ENCODE measurements at places on chromosomes 12 and 14.

- no peak for DNase-seq
Observed at GRCh38 chr14:65092349-65092748, 10.0 kb downstream of the MAX start.

GRCh38 chr12:67572492-67572891 is 76.1 kb upstream of the DYRK2 start:
- DNase-seq, result no peak

DNA sequence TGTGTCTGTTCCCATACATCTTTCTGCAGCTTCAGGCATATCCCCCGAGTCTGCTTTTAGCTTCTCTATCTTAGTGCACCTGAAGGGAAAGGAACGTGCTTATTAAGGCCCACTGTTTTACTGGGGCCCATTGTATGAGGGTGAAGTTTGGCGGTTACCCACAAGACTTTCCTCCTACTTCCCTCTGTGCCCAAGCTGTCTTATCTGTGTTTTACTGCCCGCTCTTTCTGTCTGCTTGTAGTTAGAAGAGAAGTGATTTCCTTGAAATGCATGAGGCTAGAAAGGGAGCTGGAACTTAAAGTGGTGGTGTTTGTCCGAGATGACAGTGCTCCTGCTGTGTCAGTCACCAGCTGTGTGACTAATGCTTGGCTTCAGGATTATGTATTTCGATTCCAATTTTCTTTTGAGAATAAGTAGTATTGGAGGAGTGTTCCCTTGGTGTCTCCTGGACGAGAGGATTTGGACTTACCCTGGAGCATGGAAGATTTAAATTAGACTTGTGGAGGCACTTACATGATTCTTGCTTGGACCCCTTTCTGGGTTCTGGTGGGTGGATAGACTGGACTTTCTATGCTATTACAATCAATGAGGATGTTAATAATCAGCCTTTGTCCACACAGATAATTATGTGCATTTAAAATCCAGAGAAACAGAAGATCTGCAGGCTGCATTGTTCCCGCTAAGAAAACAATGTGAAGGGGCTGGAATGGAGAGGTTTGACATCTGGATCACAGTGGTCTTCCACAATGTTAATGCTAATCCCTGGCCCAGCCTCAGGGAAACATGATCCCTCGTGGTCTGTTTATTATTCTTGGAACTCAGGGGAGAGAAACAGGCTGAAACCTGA is 13.9 kb upstream of the KRT86 start:
- no peak for DNase-seq

- DNase-seq, result no peak
Observed at GRCh38 chr12:1643905-1644533, 15.0 kb downstream of the WNT5B start.

- DNase-seq, result no peak
Observed at GRCh38 chr14:46378248-46378647, 273.3 kb downstream of the RPL10L start.

- no peak for DNase-seq
Observed at GRCh38 chr14:55873169-55873568, 245.0 kb upstream of the PELI2 start.

DNA sequence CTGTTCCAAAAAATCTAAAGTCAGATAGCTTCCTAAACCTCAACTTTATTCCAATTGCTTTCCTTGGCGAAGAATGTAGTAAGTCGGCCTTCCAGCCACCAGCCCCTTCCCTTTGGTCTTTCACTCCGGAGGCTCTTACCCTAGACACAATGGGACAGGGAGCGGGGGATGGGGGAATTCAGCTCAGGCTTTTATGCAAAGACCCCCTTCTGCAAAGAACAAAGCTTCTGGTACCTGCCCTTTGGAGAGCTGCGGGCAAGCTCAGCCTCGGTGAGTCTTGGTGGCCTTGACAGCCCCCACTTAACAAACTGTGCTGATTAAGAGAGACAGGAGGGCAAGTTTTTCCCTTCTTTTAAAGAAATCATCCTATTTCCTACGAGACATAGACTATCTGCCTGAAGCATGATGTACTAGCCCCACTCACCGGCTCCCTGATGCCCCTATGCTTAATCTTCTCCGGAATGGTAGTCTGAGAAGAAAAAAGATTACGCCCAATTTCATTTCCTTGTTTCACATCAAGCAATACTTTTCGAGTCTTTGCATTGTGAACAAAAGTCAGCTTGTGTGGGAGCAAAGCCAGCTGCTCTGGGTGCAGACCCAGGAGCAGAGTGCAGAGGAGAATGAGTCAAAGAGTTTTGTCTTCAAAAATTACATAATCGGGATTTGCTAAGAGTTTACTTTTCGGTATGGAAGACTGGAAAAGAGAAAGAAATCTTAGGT is 1.5 kb upstream of the NANOG start:
- DNase-seq, result no peak

DNA sequence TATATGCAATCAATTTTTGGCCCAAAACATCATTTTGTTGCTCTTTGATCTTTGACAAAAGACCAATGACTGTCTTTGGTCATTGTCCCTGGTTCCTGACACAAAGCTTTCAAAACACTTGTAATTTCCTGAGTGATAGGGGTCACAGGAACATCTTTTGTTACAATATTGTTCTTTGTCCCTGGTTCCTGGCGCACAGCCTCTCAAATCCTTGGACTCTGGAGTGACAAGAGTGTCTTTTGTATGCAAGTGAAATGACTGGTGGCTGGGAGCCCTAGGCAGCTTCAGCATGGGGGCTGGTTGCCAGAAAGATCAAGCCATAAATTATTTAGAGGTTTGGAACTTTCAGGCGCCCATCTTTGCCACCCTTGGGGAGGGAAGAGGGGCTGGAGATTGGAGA is 53.9 kb downstream of the DNAH10 start:
- DNase-seq, result no peak

DNA sequence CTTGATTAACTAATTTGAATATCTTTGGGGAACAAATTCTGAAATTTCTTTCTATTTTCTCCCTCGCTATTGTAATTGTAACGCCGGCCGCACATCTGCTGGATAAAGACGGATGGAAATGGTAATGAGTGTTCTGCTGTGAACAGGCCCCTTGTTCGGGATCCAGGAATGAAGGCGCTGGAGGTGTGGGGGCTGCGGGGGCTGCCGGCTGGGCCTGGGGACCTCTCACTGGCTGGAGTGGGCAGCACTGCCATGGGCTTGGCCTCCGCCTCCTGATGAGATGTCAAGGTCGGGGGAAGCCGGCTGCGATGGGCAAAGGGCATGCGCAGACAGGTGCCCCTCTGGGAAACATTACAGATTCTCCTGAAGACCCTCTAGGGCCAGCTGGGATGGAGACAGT is 175.4 kb downstream of the PHETA1 start:
- DNase-seq, result no peak

- DNase-seq, result no peak
Observed at GRCh38 chr12:94372461-94372860, 87.2 kb downstream of the CEP83 start.

- no peak for DNase-seq
Observed at GRCh38 chr14:101739446-101740141, 21.9 kb upstream of the PPP2R5C start.

GRCh38 chr12:28415755-28416154 is 225.5 kb downstream of the CCDC91 start:
- DNase-seq, result no peak

DNA sequence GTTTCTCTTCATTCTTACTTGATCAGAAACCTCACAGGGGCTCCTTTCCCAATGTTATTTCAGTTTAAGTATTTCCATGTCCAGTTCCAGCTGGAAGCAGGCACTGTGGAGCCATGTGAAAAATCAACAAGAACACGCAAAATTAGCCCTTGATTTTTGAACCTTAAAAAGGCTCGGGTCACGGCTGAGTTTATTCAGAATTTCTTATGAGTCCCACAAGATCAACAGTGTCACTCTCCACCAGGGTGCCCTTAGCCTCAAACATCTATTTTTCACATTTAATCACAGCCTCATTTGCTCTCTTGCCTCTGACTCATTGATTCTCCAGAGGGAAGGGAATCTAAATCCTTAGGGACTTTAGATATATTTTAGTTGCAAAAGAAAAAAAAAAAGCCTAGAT is 157.7 kb upstream of the AVPR1A start:
- DNase-seq, result no peak

DNA sequence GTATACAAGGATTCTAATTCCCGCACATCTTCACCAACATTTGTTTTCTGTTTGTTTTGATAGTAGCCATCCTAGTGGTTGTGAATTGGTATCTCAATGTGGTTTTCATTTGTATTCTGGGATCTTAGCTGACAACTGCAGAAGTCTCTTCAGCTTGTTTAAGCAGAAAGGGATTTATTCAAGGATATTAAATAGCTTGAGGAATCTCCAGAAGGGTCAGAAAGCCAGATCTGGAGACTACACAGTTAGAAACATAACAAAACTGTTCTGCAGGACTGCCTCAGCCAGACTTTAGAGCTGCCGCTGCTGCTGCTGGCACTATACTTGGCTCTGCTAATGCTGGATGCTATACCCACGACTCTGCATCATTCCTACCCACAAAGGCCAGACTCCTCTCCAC is 13.4 kb upstream of the CDKL1 start:
- no peak for DNase-seq

- no peak for DNase-seq
Observed at GRCh38 chr14:84857571-84857970, 672.4 kb upstream of the FLRT2 start.

DNA sequence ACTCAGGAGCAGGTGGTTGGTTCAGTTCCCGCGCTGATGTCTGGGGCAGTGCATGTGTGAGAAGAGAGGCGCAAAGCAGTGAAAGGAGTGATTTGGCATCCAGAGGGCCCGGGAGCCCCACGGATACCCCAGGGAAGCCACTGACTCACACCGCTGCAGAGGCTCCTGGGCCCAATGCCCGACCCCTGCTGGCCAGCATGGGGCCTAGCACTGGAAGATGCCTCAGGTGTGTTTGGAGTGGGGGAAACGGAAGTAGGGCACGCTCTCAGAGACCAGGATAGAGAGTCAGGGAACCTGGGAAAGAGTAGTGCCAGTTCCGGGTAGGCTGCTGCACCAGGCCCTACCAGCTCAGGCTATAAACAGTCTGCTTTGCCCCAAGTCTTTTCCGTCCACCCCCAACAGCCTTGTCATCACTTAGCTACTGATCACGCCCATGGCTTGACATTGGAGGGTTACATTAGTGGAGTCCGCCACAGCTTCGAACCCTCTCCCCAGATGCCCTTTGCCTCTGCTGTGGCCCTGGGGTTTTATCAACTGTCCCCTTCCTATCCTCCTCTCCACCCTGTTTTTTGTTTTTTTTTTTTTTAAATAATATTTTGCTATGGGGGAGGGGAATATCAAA is 9.5 kb upstream of the CSAD start:
- DNase-seq, result peak; percentile 45

DNA sequence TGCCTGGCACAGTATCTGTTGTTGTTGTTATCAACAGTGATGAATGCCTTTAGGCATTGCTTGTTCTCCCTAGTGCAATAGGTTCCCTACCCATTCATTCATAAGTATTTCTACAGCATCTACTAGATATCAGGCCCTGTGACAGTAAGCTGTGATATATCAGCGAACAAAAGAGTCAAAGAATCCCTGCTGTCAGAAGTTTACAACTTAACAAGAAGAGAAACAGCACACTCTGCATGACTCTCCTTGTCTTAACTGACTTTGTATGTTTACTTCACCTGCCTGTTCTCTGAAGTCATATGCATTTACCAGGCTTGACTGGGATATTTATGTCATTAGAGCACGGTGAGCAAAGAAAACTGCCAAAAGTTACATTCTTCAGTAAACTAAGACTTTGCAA is 452.2 kb upstream of the RPL10L start:
- DNase-seq, result no peak

- peak; percentile 32 for DNase-seq
Observed at GRCh38 chr12:70241845-70242244, 1.4 kb upstream of the CNOT2 start.

DNA sequence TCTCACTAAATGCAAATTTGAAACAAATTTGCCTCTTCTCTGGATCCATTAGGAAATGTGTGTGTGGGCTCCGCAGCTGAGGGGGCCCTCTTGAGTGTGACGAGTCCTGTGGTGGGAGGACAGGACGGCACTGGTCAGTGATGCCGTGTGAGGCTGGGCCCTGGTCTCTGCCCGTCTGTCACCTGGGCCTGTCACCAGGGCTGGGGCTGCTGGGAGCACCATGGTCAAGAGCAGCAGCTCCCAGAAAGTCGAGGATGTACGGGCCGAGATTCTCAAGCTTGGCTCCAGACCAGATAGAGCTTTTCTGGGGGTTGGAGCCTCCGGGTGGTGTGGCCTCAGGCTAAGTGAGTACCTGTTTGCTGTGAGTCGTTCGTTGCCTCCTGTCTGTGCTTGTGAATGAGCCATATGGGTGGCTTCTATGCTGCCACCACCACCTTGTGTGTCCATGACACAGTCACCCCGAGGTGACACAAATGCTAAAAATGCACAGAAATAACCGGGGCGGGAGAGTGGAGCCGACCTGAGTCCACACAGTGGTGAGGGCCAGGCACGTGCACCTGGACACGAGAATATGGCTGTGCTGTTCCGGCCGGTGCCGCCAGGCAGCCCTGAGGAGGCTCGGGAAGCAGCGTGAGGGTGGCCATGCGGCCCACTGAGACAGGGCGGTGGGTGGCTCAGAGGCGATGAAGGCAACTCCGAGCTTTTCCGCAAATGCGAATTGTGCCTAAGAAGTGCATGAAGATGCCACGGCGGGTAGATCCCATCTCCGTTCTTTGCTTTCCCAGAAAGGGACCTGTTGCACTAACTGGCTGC is 8.7 kb downstream of the PGAM5 start:
- DNase-seq, result no peak

DNA sequence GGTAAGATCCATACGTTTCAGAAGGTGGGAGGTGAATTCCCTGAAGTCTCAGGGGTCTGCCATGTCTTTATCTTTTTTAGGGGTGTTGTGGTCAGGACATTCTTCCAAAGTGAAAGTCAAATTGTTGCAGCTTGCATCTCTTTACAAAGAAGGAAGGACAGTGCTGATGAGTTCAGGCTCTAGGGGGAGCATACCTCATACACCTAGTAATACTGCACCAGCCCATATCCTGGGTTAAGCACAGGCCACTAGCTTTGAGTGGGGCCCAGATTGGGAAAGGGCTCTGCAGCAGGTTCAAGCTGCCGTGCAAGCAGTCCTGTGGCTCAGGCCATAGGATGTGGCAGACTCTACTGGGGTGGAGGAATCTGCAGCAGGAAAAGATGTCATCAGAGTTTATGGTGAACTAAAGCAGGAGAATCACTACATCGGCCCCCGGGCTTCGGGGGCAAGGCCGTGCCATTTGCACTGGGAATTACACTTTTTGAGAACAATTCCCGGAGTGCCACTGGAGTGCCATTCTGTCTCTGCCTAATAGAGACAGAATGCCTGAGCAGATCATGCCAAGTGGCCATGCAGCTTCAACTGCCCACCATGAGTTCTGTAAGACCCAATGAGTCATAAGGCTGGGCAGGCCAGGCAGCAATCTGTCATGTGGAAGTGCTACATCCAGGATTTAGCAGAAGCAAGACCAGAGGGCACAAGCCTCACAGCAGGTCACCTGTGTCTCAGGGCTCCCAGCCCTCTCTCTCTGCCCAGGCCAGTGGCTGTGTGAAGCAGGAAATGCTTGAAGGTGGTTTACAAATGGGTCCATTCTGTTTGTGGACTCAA is 32.3 kb downstream of the DIO3 start:
- no peak for DNase-seq

DNA sequence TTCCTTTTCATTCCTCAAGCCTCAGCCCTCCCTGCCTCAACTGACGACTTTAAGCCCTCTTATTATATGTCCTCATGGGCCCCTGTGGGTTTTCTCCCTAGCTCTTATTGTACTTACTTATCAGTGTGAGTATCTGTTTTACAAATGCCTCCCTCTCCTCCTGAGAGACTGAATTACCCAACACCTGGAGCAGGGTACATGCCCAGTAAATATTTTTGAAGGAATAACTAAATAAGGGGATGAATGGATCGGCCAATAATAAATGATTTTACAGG is 95.8 kb upstream of the SLC35F4 start:
- no peak for DNase-seq
